Chondrocyte (in vitro differentiated cells): ENCODE measurements at places on chromosomes 1 and 21. TPM values are rescaled to one million over a fixed set of nuclear protein-coding genes. Genes with fewer than 3 reads are reported as not detected.

FAM167B gene
- 1.4 to 3.1 TPM (median 2.9 TPM) in 3 replicates for total RNA-seq

SH3D21 gene
- total RNA-seq = 9.4 to 15.0 TPM (median 10.8 TPM) in 3 replicates

S100A16 gene
- 111 to 122 TPM (median 115 TPM) in 3 replicates for total RNA-seq

PIK3R3 gene
- total RNA-seq = 21.1 to 36.3 TPM (median 23.4 TPM) in 3 replicates

FAM177B gene
- total RNA-seq = not detected in 3 replicates

KMO gene
- total RNA-seq = not detected in 3 replicates

ETV3L gene
- total RNA-seq = not detected in 3 replicates

F11R gene
- 0.54 to 0.90 TPM (median 0.68 TPM) in 3 replicates for total RNA-seq

DNA sequence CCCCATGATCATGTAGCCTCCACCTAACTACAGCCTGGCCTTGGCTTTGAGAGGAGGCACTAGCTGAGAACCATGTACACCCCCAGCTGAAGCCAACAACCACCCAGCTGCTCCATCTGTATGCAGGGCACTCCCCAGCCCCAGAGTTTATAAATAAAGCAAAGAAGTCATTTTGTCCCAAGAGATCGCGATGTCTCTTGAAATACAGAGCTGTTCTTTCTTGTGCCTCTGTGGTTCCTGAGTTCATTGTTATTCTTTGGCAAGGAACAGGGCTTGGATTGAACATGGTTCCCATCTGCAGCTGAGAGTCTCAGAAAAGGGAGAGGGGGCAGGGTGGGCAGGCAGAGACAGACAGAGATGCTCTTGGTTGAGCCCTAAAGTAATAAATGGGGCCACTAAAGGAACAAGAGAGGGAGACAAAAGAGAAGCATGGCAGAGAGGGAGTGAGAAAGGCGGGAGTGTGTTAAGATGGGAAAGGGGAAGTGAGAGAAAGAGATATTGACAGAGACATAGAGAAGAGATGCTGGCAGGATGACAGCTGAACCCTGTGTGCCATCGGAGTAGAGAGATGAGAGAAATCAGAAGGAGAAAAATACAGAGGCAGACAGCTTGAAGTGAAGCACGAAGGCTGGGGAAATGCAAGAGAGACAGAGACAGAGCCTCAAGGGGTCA, 63.3 kb downstream of the TNR start:
- no peak for DNase-seq

- no peak for DNase-seq
These were observed 949 bp downstream of the KRTAP10-1 start for GRCh38 chr21:44539046-44539445.

GRCh38 chr21:32702702-32703101, 25.1 kb downstream of the SYNJ1 start:
- DNase-seq = no peak

DNA sequence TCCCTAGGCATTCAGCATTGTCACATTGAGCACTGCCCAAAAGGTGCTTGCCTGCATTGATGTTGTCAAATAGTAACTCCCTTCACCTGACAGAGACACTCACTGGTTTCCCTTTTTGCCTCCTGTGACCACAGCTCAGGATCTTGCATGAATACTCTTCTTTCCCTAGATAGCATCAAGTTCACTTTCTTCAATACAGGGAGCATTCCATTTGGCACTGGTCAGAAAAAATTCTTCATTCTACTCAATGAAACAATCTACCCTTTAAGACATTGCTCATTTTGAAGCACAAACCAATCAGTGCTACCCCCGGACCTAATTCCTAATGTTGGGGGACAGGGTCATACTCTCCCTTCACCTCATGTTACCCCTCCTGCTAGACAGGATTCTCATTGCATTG, 319.0 kb upstream of the SNX7 start:
- no peak for DNase-seq

GRCh38 chr1:71621785-71622184, 541.0 kb upstream of the ZRANB2 start:
- DNase-seq = no peak

DNA sequence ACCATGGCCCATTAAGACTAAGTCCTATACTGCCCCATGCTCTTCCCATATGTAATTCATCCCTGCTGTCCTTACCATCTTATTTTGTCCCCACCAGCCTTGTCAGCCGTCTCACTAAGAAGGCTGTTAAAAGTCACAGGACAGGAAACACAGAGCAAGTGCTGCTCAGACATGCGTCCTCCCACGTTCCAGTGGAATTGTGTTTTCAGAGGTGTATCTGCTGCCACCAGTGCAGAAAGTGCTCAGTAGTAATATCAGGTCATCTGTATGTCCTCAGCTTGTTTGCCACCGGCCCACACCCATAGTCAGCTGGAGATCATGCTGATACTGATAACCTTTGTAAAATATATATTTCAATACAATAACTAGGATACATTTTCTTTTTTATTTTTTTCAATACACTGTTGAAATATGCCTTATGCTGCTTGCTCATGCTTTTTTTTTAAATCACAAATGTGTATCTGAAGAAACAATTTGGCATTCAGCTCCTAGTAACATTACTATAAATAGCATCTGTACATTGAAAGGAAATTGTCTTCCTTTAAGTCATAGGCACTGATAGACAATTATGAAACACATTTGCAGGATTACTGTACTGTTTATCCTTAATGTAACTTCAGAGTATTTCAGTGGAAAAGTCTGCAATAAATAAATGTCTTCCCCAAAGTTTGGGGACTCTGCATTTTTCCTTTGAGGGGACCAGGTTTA, 156.9 kb downstream of the EDEM3 start:
- no peak for DNase-seq

DNA sequence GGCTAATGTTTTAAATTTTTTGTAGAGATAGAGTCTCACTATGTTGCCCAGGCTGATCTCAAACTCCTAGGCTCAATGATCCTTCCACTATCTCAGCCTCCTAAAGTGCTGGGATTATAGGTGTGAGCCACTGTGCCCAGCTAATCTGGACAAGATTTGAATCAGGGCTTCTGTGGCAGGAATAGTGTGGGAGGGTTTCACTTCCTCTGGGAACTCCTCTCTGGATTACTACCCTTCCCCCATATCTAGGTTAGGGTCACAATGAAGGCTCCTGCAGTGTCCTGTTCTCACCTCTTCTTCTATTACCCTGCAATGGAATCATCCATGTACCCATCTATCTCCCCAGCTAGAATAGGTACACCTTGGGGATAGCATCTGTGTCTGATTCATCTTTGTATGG, 133.6 kb upstream of the RAB4A start:
- no peak for DNase-seq

- no peak for DNase-seq
These were observed 53.4 kb downstream of the MACO1 start for GRCh38 chr1:25484096-25484495.

DNA sequence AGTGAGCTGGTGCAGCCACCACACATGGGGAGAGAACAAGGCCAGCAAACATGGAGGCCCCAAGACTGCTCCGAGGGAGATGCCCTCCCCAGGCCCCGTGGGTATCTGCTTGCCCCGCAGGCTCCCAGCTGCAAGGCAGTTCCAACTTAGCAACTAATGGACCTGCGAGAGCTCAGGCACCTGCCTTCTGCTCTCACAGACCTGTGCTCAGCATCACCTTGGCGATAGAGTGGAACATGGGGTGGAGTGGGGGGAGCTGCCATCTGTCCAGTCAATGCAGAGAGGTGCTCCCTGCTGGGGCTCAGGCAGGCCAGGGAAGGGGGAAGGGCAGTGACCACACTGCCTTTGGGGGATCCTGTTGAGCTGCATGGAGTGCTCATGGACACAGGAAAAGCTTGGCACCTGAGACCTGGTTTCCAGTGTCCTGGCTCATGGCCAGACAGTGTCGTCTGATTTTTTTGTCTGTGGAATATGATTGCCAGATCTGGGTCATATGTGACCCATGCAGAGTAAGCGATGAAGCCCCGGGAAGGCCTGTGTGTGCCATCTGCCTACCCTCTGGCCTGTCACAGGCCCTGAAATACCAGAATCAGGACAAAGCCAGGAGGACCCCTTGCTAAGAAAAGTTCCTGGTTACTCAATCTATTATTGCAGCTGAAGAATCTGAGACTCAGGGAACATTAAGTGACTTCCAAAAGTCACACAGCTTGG, 39.9 kb upstream of the TENT5C start:
- no peak for DNase-seq

GRCh38 chr1:42963378-42964043, 4.8 kb upstream of the SLC2A1 start:
- DNase-seq = no peak

DNA sequence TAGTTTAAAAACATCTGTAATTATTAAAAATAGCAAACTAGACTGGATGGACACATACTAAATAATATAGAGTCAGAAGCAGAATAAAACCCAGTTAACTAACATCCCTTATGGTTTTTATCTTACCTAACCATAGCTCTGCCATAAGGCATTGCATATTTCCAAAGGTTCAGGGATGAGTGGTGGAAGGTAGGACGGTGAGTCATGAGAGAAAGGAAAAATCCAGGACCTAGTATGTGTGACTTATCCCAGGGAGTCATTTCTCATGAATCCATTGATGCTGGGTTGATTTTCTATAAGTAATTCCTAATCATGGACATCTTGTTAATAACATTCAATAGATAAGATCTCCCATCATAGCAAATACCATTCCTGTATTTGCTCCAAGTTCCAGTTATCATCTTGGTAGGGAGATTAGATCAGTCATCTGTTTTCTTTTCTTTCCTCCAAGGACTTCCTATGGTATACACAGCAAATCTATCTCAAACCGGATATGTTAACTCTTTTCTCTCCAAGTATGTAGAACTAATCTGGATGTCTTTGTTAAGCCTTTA, 490.7 kb upstream of the B3GALT2 start:
- DNase-seq = no peak

GRCh38 chr1:79133774-79134364, 127.3 kb upstream of the ADGRL4 start:
- no peak for DNase-seq

DNA sequence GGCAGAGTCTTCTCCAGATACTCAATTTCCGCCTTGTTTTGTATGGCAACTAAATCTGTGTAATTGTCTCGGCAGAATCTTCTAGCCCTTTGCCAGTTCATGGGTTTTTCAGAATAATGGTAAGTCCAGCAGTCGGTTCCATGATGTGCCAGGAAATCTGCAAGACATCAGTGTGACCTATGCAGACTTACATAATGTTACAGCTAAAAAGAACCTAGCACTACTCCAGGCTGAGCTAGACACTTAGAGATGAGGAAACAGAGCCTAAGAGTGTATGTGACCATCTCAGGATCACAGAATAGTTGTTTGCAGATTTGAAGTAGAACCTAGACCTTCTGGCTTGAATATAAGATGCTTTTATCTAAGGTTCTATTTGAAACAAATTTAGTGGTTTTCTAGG, 2.8 kb downstream of the SELL start:
- no peak for DNase-seq

DNA sequence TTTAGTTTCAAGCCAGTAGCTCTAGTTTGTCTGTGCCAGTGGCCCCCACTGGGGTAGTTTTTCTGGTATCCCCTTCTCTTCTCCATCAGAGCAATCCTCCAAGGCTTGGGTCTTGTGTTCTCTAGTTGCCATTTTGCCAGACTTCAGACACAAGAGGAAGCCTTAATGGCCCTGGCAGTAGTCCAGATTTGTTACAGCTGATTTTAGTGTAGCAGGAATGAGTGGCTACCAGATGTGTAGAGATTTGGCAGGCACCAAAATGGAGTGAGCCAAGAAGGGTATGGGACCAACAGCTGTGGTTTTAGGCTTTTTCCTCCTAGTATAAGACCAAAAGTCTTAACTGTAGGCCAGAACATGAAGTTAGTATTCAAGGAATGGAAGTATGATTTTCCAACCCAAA, 56.8 kb downstream of the ACP6 start:
- DNase-seq = no peak

GRCh38 chr21:43667191-43667904, 8.0 kb downstream of the RRP1B start:
- no peak for DNase-seq

- DNase-seq = no peak
These were observed 190.5 kb downstream of the ZP4 start for GRCh38 chr1:237700181-237700580.

DNA sequence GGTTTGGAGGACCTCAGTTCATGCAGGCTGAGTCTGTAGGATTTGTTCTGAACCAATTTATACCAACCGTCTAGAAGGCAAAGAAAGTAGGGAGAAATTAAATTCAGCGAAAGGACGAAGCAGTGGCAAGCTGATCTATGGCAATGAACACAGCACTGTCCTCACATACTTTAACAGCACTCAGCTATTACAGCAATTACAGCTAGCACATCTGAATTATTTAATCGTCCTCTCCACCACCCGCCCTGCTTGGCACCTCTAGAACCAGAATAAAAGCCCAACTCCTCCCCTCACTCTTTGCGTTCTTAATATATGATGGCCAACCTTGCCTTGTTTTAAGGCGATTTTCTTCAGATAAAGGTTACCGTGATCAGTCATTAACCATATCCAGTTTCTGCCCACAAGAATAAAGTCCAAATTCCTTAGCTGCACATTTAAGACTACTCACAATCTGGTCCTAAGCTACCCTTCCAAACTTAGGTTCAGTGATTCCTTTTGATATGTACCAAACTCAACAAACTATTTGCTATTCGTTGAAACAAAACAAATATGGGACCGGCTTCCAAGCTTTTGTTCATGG, 169.4 kb upstream of the ESRRG start:
- no peak for DNase-seq

- DNase-seq = no peak
These were observed 31.6 kb upstream of the NUF2 start for GRCh38 chr1:163290025-163290640.

GRCh38 chr1:95625224-95625623, 391.2 kb downstream of the RWDD3 start:
- no peak for DNase-seq

GRCh38 chr1:1917995-1918900, 831 bp downstream of the TMEM52 start:
- DNase-seq = peak; percentile 88

DNA sequence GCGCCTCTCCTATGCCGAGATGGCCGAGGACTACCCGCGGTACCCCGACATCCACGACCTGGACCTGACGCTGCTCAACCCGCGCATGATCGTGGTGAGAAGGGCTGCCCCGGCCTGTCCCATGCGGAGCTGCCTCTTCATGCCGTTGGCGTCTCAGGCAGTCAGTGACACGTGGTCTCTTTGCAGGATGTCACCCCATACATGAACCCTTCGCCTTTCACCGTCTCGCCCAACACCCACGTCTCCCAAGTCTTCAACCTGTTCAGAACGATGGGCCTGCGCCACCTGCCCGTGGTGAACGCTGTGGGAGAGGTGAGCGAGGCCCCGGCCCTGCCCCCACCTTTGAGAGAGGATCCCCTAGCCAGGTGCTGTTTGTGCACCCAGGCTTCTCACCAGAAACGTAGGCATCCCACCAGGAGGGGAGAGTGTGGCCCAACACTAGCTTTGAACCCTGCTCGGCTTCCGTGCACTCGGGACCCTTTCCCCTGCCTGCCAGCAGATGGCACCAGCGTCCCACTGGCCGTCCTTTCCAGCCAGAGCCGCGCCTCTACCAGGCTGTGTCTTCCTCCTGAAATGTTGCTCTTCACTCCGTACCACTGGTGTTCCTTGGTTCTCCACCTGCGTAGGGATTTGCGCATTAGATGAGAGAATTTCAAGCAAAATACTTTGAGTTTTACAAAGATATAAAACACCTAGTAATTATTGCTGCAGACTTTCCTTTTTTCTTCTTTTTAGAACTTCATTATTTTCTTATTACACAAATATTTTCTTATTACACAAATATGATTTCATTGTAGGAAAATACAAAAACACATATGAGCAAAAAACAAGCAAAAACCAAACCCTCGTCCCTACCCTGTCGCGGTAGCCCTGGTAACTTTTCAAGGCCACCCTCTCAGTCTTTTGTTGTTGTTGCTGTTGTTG, 9.0 kb downstream of the NPPA start:
- DNase-seq = no peak
